ENCODE measurements at places on chromosomes 3 and 15.

DNA sequence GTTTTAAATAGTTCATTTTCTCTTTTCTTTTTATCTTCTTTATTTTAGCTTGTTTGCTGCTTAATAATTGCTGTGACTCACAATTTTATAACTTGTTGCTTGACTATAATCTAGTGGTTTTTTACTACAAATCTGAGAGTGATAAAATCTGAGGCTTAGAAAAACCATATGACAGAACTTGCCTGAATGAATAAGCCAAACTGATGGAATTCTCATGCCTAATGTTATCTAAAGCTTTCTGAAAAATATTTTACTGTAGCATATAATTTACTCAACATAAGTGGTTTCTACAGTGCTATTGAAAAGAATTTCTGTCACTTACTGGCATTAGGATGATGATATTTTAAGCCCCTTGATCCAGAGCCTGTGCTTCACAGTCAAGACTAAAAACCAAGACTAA, 175.1 kb downstream of the VGLL3 start:
- DNase-seq, result peak; percentile 30

GRCh38 chr15:31151301-31152233, 50.0 kb upstream of the TRPM1 start:
- no peak for DNase-seq

GRCh38 chr3:133379926-133380325, 19.9 kb upstream of the BFSP2 start:
- DNase-seq, result no peak

GRCh38 chr3:195071011-195071728, 199.8 kb downstream of the XXYLT1 start:
- DNase-seq, result no peak

DNA sequence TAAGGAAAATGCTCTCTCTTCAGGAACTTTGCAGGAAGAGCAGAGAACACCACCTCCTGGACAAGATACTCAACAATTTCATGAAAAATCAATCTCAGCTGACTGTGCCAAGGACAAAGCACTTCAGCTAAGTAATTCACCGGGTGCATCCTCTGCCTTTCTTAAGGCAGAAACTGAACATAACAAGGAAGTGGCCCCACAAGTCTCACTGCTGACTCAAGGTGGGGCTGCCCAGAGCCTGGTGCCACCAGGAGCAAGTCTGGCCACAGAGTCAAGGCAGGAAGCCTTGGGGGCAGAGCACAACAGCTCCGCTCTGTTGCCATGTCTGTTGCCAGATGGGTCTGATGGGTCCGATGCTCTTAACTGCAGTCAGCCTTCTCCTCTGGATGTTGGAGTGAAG, 200.5 kb downstream of the AKAP13 start:
- no peak for DNase-seq

GRCh38 chr3:196609343-196609775, 30.1 kb upstream of the NRROS start:
- peak; percentile 45 for DNase-seq

GRCh38 chr3:113304856-113305540, 93.6 kb downstream of the BOC start:
- DNase-seq, result peak; percentile 4

DNA sequence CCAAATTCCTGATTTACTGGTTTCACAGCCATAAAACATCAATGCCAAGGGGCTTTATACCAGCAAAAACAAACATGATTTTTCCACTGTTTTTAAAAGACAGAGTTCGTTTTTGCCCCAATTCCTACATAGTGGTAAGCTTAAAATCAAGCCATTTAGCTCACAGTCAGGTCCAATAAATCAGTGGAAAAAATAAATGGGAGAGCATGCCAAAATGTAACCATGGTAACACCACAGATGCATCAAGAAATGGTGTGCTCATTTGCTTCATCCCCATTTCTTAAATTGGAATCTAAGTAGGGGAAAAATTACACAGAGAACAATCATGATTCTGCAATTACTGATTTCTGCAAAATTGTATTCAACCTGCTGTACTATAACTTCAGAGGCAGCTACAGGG, 418.8 kb downstream of the MAGI1 start:
- DNase-seq, result no peak

GRCh38 chr15:43523646-43524045, 6.2 kb downstream of the MAP1A start:
- no peak for DNase-seq

DNA sequence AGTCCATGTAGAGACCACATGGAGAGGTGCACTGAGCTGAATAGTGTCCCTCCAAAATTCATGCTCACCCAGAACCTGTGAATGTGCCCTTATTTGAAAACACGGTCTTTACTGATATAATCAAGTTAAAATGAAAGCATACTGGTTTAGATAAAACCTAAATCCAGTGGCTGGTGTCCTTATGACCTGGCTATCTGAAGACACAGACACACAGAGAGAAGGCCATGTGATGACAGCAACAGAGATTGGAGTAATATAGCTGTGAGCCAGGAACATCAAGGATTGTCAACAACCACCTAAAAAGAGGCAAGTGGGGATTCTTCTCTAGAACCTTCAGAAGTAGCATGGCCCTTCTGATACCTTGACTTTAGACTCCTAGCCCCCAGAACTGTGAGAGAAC, 54.7 kb upstream of the CD47 start:
- no peak for DNase-seq

DNA sequence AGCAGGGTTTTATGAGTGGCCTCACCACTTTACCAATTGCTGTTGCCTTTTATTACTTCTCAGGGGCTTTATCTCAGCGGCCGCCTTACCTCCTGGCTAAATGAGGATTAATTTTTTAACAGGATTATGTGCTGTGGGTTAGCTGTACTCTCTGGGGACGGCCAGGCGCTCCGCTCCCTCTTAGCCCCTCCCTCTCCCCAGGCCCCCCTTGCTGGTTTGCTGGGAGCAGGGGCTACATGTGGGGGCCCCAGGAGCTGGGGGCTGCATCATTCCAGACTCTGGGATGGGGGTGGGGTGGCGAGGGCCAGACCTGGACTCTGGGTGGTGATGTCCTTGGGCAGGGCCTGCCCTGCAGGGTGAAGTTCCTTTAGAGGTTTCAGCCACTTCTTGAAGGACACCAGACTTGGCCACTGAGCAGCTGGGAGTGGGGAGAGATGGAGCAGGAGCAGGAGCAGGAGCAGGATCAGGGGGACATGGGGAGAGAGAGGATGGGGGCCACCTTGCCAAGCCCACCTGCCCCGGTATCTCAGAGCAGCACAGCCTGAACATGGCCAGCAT, 196.1 kb downstream of the GOLGA6L6 start:
- DNase-seq, result no peak

- DNase-seq, result no peak
Observed at GRCh38 chr3:180926526-180926925, 14.1 kb downstream of the FXR1 start.

DNA sequence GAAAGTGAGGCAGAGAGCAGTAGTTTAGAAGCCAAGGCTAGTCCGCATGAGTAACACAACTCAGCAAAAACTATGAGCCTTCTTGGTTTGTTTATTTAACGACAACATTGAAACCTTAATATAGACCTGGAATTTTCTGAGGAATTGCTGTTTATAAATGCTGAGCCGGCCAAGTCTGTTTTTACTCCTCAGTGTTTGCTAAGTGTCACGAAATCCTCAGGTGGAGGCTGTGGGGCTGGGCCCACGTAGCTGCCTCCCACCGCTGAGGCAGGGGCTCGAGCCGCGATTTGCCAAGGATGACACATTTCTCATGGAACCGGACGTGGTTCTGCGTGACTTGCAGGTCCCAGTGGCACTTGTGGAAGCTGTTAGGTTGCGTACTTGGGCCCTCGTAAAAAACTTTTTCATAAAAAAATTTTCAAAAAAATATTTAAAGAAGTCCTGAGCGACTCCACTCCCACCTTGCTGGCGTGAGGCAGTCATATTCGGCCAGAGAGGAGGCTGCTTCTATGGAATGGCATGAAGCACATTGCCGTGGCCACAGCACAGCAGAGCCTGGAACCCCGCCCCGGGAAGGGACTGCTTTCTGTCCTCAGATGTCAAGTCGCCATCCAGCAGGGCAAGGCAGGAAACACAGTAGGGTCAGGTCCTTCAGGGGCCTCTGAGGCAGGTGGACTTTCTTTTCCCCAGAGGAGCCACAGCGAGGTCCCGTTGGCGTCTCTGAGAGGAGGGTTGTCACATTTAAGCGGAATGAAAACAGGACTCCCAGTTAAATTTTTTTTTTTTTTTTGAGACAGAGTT, 64.8 kb upstream of the PCSK6 start:
- no peak for DNase-seq

- DNase-seq, result no peak
Observed at GRCh38 chr3:185225523-185225922, 28.3 kb downstream of the EHHADH start.

- peak; percentile 72 for DNase-seq
Observed at GRCh38 chr15:66851311-66852063, 149.5 kb downstream of the SMAD6 start.

DNA sequence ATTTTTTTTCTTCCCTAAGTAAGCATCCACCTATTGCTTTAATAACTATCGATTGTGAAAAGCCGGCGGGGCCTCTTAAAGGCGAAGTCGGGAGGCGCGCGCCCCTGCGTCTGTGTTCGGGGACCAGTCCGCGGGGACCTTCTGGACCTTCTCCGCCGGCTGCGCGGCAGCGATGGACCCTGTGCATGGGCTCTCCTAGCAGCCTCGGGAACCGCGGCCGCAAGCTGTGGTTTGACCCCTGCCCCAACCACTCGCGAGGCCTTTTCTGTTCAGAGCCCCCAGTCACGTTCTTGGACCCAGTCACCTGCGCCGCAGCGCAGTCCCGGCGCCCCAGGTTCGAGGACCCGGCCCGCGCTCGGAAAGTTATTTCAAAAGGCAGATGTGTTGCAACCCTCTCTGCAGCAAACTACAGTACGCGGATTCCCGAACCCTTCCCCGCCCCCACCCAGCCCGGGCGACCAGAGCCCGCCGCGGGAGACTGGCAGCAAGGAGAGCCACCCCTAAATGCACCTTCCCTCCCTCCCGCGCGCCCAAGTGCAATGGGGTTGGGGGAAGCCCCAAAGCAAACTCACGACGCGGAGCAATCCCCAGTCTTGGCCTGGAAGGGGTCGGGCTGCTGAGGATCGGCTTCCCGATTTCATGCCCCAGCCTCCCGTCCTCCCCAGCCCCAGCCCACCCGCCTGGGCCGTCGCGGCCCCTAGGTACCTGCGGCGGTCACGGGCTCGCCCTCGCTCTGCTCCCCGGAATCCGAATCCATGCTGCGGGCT, 684 bp downstream of the TNFAIP8L3 start:
- no peak for DNase-seq

DNA sequence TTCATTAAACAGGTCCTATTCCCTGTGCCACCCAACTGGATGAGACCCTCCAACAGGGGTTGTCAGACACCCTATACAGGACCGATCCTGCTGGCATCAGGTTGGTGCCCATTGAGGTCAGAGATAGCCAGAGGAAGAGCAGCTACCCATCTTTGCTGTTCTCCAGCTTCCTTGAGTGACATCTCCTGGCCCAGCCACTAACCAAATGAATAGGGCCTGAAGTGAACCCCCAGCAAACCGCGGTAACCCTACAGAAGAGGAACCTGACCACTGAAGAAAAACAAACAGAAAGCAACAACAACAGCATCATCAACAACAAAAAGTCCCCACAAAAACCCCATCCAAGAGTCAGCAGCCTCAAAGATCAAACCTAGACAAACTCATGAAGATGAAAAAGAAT, 133.6 kb upstream of the ARPP21 start:
- DNase-seq, result no peak

- DNase-seq, result no peak
Observed at GRCh38 chr15:46344915-46345314, 710.1 kb downstream of the SQOR start.

DNA sequence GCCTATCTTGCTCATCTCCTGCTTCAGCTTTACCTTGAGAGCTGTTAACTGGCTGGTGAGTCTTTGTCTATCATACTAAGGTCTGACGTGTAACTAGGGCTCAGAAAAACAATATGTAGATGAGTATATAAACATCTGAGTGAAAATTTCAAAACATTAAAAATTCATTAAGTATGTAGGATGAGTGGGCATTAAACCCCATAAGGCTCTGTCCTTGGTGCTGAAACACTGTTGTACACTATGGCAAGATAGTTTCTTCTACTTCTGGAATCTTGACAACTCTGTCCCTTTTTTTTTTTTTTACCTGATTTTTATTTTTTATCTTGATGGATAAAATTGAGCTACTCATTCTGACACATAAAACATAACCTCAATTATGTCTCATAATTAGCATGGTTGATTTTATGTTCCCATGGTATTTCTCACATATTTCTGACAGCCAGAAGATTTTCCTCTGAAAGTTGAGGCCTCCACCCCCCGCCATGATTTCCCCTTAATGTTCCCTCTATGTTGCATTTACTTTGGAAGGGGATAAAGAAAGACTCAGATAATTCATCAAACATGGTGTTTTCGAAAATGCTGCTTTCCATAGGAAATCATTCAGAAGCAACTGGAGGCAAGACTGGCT, 54.3 kb downstream of the DGKG start:
- no peak for DNase-seq

DNA sequence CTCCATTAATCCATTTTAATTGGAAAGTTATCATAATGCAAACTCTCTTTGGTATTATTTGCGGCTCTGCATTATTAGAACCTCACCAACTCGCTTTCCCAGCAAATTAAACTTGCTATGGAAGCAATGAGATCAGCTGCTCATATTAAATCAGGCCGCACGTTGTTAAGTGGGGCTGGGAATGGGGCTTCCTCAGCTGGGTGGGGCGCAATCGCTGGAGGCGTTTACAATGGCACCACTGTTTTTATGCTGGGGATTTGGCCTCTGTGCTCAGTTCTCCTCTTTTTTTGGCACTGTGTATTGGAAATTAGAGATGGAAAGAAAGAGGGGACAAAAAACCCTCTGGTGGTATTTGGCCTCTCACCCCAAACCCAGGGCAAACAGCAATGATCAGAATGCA, 72.2 kb downstream of the RPLP1 start:
- DNase-seq, result no peak

DNA sequence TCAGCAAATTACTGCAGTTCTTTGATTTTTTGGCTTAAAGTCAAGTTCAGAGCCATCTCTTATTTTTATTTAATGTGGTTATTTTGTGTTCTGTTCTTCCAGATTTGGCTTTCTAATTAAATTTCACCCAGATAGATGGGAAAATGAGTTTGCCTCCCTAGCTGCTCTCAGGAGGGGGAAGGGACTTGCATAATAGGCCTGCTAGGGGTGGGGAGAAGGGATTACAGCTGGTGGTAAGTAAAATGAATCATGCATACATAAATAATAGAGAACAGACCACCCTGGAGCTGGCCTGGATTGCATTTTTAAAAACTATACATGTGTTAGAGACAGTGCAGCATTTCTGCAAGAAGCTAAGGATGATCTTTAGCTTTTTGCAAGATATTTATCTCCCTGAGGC, 3.9 kb upstream of the PXYLP1 start:
- DNase-seq, result peak; percentile 20

GRCh38 chr15:66942649-66943390, 122.6 kb upstream of the SMAD3 start:
- DNase-seq, result no peak

DNA sequence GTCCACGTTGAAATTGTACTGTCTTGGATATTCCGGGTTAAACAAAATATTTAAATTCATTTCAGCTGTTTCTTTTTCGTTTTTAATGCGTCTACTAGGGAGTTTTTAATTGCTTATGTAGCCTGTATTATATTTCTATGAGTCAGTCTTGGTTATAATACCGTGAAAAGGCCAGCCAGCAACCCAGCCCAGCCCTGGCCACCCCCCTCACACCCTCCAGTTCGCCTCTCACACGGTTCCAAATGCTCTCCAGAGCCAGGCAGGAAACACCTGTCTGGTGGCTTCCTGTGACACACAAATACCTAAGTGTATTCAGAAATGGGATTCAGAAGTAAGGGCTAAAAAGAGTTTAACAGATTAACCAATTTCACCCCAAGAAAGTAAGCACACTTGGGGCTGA, 4.4 kb downstream of the SH3BP5 start:
- DNase-seq, result no peak

- DNase-seq, result no peak
Observed at GRCh38 chr15:90885432-90886290, 1.4 kb downstream of the FES start.
